ENCODE measurements at places on chromosomes 13 and 19. TPM values are rescaled to one million over a fixed set of nuclear protein-coding genes. Genes with fewer than 3 reads are reported as not detected.

Gene VSTM1
- 0.35 TPM for total RNA-seq

Gene ZNF681
- 3.1 TPM for total RNA-seq

- H3K4me1 ChIP-seq = no peaks in the 10 kb centered on the region
- no peak for DNase-seq
- no peak overlapping the region for H3K4me3 ChIP-seq
- H3K36me3 ChIP-seq = no peaks in the 10 kb centered on the region
- no peaks in the 10 kb centered on the region for H3K27me3 ChIP-seq
- no peak overlapping the region for H3K27ac ChIP-seq
These were observed 270.2 kb downstream of the IRS2 start for GRCh38 chr13:109516186-109516585.

DNA sequence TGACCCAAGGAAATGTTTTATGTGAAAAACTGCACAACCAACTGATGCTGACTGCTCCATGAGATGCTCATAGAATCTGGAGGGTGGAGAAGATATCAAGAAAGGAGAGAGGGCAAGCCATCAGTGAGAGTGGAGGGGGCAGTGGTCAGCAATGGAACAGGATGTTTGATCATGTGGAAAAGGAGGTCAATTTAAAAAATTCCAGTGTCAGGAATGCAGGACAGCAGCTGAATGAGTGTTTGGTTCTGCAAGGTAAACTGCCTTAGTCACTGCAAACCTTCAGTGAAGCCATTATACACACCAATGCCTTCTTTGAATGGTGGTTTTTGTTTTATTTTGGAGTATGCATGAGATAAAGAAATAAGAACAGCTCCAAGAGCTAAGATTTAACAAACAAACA is 121.5 kb downstream of the FGF14 start:
- no peak overlapping the region for H3K27ac ChIP-seq
- H3K4me3 ChIP-seq = no peak overlapping the region
- DNase-seq = peak; percentile 3
